ENCODE measurements at places on chromosomes 6 and 20.

DNA sequence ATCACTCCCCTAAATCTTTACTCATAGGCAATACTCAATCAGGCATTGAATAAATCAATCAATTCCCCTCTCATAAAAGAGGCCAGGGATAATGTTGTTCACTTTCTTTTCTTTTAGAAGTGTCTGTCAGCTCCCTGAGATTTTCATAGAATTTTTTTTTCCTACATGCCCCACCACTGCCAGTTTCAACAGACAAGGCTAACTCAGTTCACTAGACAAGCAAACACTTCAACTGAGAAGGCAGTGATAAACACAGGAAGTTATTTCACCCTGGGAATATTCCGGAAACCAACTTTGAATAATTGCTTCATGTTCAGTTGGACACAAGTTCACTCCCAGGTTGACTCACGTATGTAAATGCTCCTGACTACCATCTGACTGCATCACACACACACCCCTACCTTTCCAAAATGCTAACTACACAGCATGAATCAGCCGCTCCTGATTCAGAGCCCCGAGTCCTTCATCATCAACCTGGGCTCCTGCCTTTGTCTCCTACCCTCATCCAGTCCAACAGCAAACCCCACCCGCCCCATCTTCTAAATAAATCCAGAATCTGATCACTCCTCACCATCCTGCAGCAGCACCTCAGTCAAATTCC is 143.9 kb downstream of the BCAS1 start:
- DNase-seq: peak; percentile 83

GRCh38 chr6:2872423-2873358 is 30.4 kb downstream of the SERPINB9 start:
- DNase-seq: peak; percentile 35

- DNase-seq: no peak
Observed at GRCh38 chr6:152386131-152386530, 251.0 kb downstream of the SYNE1 start.

DNA sequence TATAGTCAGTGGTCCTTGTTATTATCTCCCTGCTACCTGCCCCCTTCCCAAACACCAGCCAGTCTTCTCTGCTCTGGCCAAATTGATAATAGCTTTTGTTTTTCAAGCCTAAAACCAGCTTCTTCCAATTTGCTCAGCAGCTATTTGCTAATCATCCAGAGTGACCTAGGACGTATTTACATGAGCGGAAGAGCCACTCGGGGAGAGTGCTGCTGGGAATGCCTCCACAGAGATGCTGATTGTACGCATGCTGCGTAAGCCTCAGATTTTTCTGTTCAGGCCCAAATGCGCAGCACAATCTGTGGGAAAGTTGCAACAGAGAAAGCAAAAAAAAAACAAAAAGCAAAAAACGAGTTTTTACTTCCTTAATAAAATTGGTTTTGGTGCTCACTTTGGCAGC is 24.4 kb upstream of the ID1 start:
- DNase-seq: no peak

GRCh38 chr6:56531839-56532595 is 110.7 kb downstream of the DST start:
- no peak for DNase-seq

GRCh38 chr6:28751514-28751913 is 172.3 kb downstream of the TRIM27 start:
- DNase-seq: no peak

DNA sequence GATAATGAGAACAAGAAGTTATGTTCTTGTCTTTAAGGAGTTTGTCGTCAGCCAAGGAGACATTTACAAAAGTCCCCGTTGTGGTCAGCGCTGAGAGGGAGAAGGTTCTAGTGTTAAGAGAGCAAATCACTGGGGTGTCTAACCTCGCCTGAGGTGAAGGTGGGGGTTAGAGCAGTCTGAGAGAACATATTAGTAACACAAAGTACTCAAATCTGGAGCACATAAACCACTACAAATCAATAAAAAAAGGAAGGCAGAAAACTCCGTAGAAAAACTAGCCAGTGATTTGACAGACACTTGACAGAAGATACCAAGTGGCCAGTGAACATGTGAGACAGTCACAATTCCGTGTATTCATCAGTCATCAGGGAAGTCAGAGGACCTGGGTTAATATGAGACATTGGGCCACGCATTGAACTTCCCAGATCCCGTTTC is 45.4 kb downstream of the CDS2 start:
- no peak for DNase-seq

GRCh38 chr20:58701431-58702160 is 9.0 kb downstream of the NPEPL1 start:
- DNase-seq: no peak

DNA sequence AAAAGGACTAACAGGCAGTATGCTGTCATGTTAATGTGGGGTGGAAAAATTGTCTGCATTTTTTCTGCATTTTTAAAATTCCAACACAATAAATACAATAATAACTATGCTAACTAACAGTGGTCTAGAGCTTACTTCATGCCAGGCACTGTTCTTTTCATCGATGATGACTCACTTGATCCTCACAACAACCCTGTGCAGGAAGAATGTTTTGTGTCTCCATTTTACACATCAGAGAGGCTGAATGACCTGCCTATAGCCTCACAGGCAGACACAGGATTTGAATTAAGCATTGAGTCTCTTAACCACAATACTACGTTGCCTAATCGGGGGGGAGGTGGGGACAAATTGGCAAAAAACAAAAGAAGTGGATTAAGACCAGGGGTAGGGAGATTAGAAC is 26.9 kb upstream of the FANCE start:
- DNase-seq: no peak

GRCh38 chr6:77425216-77425615 is 38.1 kb downstream of the HTR1B start:
- DNase-seq: no peak

DNA sequence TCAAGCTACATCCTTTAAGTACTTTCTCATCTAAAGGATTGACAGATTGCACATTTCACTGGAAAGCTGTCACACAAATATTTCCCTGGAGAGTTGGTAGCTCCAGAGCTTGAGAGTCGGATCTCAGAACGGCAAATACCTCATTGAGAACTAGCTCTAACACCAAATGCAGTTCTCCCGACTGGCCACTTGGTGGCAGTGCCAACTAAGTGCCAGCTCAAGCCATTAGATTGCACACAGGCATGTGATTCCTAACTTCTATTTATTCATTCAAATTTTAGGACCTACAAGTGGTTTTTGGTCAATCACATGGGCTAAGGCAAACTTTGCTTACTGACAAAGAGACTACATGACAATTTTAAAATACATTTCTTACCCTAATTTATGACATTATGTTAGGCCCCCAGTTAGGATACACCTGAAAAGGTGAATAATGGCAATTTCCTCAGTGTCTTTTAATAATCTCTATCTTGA is 7.9 kb upstream of the MCHR2 start:
- peak; percentile 64 for DNase-seq

DNA sequence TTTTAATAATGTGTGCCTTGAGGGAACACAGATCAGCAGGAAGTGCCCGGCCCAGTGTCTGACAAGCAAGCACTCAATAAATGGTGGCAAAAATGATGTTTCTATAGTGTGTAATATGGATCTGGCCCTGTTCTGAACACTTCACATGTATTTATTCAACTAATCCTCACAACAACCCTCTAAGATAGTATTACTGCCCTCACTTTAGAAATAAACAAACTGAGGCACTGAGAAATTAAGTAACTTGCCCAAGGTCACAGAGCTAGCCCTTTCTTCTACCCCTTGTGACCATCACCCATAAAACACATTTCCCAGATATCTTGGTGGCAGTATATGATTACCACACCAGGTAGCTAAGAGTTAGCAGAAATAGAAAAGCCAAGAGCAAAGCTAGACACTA is 12.8 kb upstream of the MTFR2 start:
- no peak for DNase-seq

GRCh38 chr6:36436466-36436865 is 6.2 kb downstream of the PXT1 start:
- no peak for DNase-seq

Measured in suppressor macrophage (primary cell).